ENCODE measurements at places on chromosomes 12 and 14. TPM values are rescaled to one million over a fixed set of nuclear protein-coding genes. Genes with fewer than 3 reads are reported as not detected.

- DNase-seq = no peak
These were observed 1.5 kb upstream of the FBRSL1 start for GRCh38 chr12:132488127-132489077.

- no peak for DNase-seq
These were observed 15.4 kb upstream of the TMEM120B start for GRCh38 chr12:121697093-121697698.

- DNase-seq = no peak
These were observed 459 bp downstream of the NUAK1 start for GRCh38 chr12:106138357-106138632.

The TOX4 gene
- total RNA-seq = 76.6 TPM

Measured in Caco-2 (cell line).